ENCODE measurements at places on chromosomes 1 and 21. TPM values are rescaled to one million over a fixed set of nuclear protein-coding genes. Genes with fewer than 3 reads are reported as not detected.

DNA sequence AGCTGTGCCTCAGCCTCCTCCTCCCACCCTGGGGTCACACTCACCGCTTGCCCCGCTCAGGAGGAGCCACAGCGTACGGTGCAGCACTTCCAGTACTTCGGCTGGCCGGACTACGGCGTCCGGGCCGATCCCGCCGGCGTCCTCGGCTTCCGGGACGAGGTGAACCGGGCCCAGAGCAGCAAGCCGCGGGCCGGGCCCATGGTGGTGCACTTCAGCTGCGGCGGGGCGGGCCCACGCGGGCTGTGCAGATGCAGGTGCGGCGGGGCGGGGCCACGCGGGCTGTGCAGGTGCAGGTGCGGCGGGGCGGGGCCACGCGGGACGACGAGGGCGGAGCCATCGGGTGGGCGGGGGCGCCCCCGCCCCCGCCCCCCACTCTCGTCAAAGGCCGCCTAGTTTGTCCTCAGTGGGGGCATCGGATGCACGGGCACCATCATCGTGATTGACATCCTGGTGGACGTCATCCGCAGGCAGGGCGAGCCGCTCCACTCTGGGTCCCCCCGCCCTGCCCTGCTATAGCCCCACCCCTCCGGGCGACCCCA lies 5.5 kb downstream of the RNF223 start:
- DNase-seq, result no peak

BCAN gene
- total RNA-seq, result under 0.01 TPM

GRCh38 chr1:84781946-84782771 lies 91.9 kb upstream of the SSX2IP start:
- peak; percentile 23 for DNase-seq

- no peak for DNase-seq
These were observed 242.1 kb upstream of the PRMT6 start for GRCh38 chr1:106814418-106814817.

LRRC38 gene
- not detected for total RNA-seq

BNIPL gene
- total RNA-seq, result 0.33 TPM

MAN1A2 gene
- total RNA-seq, result 41.9 TPM

GRCh38 chr21:25405984-25406383 lies 201.3 kb downstream of the MRPL39 start:
- DNase-seq, result no peak

CENPL gene
- total RNA-seq, result 16.0 TPM

DNA sequence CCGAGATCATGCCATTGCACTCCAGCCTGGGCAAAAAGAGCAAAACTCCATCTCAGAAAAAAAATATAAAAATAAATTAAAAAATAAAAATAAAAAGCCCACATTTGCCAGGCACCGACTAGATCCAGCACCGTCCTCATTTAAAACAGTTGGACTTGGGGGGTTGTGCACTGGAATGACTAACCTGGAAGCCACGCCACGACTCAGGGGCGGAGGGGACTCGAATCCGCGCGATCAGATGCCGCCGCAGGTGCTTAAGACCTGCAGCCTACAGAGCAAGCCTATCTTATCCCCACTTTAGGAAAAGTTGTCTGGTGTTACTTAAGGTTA lies 38.5 kb downstream of the ZBTB8OS start:
- no peak for DNase-seq

YRDC gene
- total RNA-seq, result 14.0 TPM

- no peak for DNase-seq
These were observed 192.6 kb upstream of the FGGY start for GRCh38 chr1:59104191-59104760.

- DNase-seq, result no peak
These were observed 80.5 kb downstream of the MIS18A start for GRCh38 chr21:32198384-32198783.

DNA sequence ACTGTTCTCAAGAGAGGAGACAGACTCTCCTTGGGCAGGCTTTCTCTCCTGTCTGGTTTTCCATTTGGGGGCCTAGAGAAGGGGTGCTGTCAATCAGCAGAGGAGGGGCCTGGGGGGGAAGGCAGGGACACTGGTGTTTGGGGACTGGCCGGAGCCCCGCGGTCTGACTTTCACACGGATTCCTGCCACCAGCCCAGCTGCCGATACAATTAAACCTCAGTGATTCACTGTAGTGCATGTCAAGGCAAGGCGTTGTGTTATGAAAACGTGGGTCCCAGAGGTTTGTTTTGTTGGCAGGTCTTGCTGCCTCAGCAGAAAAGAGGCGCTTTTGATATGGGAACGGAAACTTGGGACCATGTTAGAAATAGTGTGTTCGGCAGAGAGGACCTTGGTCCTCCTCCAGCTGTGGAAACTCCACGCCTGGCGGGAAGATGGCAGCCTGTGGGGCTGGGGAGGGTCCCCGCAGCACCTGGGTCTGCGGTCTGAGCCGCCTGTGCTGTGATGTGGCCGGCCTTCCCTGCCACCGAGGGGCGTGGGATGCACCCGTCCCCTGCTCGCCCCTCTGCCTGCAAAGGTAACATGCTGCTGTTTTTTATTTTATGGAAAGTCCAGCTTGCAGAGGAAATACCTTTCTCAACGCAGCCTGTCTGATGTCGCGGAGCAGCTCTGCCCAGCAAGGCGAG lies 47.6 kb downstream of the SPSB1 start:
- peak; percentile 38 for DNase-seq

DNA sequence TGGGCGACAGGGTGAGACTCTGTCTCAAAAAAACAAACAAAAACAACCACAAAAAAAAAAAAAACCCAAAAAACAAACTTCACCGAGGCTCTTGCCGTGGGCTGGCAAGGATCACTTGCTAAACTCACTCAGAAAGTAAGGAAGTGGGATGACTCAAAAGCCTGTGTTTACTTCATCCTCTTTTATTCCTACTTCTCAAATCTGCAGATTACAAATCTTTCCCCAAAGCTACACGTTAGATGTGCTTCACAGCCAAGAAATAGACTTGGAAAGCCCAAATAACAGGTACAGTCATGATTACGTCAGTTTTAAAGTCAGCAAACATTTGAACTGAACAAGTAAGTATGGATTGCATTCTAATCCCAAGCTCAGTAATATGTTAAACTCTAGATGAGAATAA lies 359.3 kb downstream of the ADGRL2 start:
- peak; percentile 65 for DNase-seq

LRRC8B gene
- total RNA-seq, result 0.83 TPM

Data from fibroblast of lung (primary cell).